HFF-Myc (cell line): ENCODE measurements at places on chromosomes 4 and X.

DNA sequence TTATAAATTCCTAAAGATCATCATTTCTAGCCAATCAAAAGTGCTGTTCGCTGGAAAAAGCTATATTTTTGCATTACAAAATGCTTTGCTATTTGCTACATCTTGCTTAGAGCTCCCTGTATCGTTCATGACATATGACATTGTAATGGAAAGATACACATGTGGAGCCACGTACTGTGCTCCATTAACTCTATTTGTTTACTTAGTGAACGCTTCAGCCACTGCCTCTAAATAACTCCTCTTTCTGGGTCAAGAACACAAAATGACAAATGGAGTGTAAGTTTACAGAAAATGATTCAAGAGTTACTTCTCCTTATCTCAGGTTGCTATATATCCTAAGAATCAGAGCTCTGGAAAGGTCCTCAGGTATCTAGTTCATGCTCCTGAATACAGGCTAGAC, 329.1 kb upstream of the SMIM31 start:
- DNase-seq, result no peak

DNA sequence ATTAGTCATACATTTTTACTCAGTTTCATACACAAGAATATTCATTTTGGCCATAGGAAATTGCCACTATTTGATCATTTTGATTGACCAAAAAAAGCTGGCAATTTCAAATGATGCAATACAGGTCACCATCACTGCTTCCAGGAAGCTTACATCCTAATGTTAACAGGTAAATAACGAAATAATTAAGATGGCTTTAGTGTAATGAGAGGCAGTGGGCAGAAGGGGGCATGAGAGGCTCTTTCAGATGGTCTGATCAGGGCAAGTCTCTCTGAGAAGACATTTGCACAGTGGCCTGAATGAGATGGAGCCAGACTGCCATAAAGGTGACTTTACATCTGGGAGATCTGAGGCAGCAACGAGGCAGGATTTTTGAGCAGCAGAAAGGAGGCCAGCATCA, 170.7 kb downstream of the SLIT2 start:
- no peak for DNase-seq

- DNase-seq, result no peak
Measured at GRCh38 chr4:171644430-171645057, 168.7 kb upstream of the GALNTL6 start.

GRCh38 chr4:10018818-10019461, 2.4 kb downstream of the SLC2A9 start:
- peak; percentile 75 for DNase-seq

DNA sequence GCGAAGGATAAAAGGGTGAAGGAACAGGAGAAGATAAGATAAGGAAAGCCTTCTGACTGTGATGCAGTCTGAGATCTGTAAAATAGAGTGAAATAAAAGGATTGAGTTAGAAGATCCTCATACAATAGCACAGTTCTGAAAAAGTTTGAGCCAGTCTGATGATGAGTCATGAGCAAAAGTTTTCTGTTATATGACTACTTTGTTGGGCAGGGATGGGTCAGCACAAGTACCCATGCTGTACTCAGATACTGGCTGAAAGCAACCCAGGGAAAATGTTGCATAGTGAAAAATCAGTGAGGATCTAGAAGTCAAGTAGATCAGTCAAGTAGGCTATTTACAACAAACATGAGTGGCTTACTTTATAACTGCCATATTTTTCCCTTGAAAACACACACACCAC, 253.5 kb downstream of the PCDH10 start:
- DNase-seq, result no peak

- peak; percentile 30 for DNase-seq
Measured at GRCh38 chrX:13646154-13646549, 6.8 kb upstream of the TCEANC start.

GRCh38 chrX:129522184-129523078, 859 bp downstream of the SMARCA1 start:
- no peak for DNase-seq

GRCh38 chr4:109412776-109413175, 20.8 kb upstream of the SEC24B start:
- DNase-seq, result no peak

- DNase-seq, result no peak
Measured at GRCh38 chrX:16867947-16868346, 2.2 kb downstream of the RBBP7 start.

DNA sequence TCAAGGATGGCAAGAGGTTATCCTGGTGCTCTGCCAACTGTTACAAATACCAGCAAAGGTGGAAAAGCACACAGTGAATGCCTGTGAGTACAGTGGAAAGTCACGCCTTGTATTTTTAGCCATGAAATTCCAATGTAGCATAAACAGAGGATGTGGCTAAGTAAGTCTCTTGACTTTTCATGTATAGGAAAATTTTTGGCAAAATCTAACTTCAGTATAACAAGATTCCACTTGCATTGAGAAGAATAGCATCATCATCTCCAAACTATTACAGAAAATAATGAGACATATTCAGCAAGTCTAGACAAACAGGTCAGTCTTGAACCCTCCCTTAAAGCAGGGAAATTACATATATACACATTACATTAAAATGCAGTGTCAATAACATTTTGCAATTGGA, 7.9 kb downstream of the SLC10A6 start:
- no peak for DNase-seq

- peak; percentile 20 for DNase-seq
Measured at GRCh38 chrX:47030339-47030738, 47.9 kb upstream of the RGN start.

GRCh38 chr4:149830823-149831222, 15.2 kb upstream of the IQCM start:
- no peak for DNase-seq
